ENCODE measurements at places on chromosomes 12 and 14. TPM values are rescaled to one million over a fixed set of nuclear protein-coding genes. Genes with fewer than 3 reads are reported as not detected.

Gene KIF26A
- 8.8 TPM for polyA plus RNA-seq

Gene PTCSC3
- polyA plus RNA-seq, result not detected

Gene C1QL4
- polyA plus RNA-seq, result 0.01 TPM

Gene GPX2
- polyA plus RNA-seq, result 26.6 TPM

Gene TUBA1B
- 751 TPM for polyA plus RNA-seq

Gene GTF2A1
- 20.7 TPM for polyA plus RNA-seq

Gene SPIC
- 0.13 TPM for polyA plus RNA-seq

Gene PPP1R1A
- 17.2 TPM for polyA plus RNA-seq

Gene TEX52
- 2.8 TPM for polyA plus RNA-seq

Gene REP15
- polyA plus RNA-seq, result 30.4 TPM

Gene PRKD1
- polyA plus RNA-seq, result 18.6 TPM

Gene CPNE6
- polyA plus RNA-seq, result 0.31 TPM

Gene TAS2R50
- 0.04 TPM for polyA plus RNA-seq

Gene ACSM4
- polyA plus RNA-seq, result 0.04 TPM

Gene OTX2
- polyA plus RNA-seq, result not detected

Gene PZP
- 0.24 TPM for polyA plus RNA-seq

Gene OAS2
- 2.9 TPM for polyA plus RNA-seq

Gene SOAT2
- polyA plus RNA-seq, result 126 TPM

Gene CLEC9A
- 2.5 TPM for polyA plus RNA-seq

Gene PRR4
- 6.1 TPM for polyA plus RNA-seq

Gene KCNK13
- polyA plus RNA-seq, result 0.64 TPM

Gene TUNAR
- polyA plus RNA-seq, result 0.85 TPM

Gene CSAD
- 60.0 TPM for polyA plus RNA-seq
